ENCODE measurements at places on chromosomes 13 and 19.

- DNase-seq, result no peak
Measured at GRCh38 chr13:99033814-99034213, 56.0 kb upstream of the DOCK9 start.

DNA sequence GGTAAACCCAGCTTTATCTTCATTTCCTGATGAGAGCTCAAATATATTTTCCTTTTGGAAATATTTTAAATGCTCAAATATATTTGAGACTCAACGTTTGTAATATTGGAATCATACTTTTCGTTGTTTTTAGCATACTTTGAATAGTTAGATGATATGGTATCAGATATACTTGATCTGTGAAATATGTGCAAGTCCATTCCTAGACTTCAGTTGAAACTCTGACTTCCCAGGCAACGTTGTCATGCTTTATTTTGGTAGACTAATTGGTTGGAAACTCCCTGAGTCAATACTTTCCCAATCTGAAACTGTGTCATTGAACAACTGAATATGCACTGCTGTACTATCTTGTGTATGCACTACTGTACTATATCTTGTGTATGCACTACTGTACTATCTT is 378.5 kb downstream of the MYO16 start:
- DNase-seq, result no peak

DNA sequence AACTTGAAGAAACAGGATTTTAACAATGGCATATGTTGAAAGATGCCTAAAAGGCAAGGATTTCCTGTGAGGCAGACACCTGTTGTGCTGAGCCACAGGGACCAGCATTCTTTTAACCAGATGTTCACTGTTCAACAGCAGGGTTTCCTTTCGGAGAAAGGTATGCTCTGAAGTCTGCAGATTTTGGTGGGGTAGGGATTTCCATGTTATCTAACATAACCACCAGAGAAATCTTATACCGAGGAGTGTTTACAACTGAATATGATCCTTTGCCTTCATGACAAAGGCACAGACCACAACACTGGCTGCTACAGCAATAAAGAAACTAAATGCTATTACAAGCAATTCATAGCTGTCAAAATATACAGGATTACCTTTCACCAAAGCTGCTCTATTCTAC is 48.1 kb downstream of the MPHOSPH8 start:
- no peak for DNase-seq

GRCh38 chr19:29878973-29879654 is 62.9 kb upstream of the URI1 start:
- no peak for DNase-seq

GRCh38 chr13:97512732-97513131 is 78.8 kb downstream of the RAP2A start:
- no peak for DNase-seq

DNA sequence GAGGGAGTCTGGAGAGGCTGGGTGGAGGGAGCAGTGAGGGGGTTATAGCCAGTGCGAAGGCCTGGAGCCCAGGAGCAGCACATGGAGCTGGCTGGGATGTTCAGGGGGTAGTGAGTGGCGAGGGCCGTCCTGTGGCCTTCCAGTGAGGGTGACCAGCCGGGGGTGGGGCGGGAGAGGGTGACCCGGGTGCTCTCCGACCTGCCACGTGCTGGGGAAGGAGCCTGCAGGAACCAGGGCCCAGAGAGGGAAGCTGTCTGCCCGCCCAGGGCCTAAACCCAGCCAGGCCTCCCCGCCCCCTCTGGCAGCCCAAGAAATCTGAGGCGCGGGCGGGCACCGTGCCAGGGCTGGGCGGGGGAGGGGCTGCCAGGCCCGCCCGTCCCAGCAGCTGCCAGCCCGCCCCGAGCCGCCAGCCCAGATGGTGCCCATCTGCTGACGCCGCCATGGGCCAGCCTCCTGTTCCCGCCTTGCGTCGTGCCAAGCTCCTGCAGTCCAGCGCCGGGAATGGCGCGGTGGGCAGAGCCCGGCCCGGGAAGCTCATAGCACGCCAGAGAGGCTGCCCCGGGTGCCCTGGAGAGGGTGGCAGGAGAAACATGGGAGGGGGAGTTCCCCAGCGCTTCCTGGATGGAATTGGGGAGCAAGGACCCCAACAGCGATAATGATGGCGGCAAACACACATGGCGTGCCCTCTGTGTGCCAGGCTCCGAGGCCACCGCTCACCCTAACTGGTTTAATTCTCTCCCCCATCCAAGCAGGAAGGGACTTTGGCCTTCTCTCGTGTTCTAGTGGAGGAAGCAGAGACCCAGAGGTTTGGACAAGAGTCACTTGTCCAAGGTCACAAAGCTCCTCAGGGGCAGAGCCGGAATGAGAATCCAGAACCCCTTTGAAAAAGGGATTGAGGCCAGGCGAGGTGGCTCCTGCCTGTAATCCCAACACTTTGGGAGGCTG is 21.5 kb downstream of the NFIC start:
- DNase-seq, result no peak

Measured in NCI-H187 (cell line).